Activated CD4-positive, alpha-beta memory T cell treated with anti-CD3 and anti-CD28 coated beads, Interleukin-2, amount 10 ng/mL, durations not matched to agents 7 days and 5 days (primary cell): ENCODE measurements at places on chromosomes 3 and 15. TPM values are rescaled to one million over a fixed set of nuclear protein-coding genes. Genes with fewer than 3 reads are reported as not detected.
A peak's percentile ranks its signal among the peaks of the same experiment; 100 is the strongest.

Gene PPM1M
- total RNA-seq, result 124 TPM

Gene CD200
- 9.2 TPM for total RNA-seq

Gene AADACL2
- not detected for total RNA-seq

Gene ANKDD1A
- 14.2 TPM for total RNA-seq

Gene GOLGA8R
- 4.2 TPM for total RNA-seq

Gene SLC2A2
- not detected for total RNA-seq

Gene ZPLD1
- not detected for total RNA-seq

Gene CHAC1
- 22.0 TPM for total RNA-seq

Gene KBTBD13
- not detected for total RNA-seq

Gene LARP6
- total RNA-seq, result not detected

Gene IL12A
- 1.4 TPM for total RNA-seq

- no peak for DNase-seq
These were observed 562.6 kb downstream of the ZNF385D start for GRCh38 chr3:21188459-21188858.

- no peak for DNase-seq
These were observed 61.8 kb downstream of the RUBCN start for GRCh38 chr3:197674741-197675562.

- no peak for DNase-seq
These were observed 20.3 kb upstream of the ABTB1 start for GRCh38 chr3:127652246-127652995.

DNA sequence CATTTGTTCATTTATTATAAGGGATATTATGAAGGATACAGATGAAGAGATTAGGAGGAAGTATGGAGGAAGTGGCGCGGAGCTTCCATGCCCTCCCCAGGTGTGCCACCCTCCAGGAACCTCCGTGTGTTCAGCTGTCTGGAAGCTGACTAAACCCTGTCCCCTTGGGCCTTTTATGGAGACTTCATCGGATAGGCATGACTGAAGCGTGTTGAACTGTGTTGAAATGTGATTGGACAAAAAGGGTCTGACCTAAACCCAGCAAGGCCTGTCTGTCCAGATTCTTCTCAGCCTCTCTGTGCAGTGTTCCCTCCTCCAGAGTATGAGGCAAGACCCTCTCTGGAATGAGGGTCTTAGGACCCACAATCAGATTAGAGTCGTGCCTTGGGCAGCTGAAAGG lies 31.7 kb downstream of the HACD3 start:
- no peak for DNase-seq

DNA sequence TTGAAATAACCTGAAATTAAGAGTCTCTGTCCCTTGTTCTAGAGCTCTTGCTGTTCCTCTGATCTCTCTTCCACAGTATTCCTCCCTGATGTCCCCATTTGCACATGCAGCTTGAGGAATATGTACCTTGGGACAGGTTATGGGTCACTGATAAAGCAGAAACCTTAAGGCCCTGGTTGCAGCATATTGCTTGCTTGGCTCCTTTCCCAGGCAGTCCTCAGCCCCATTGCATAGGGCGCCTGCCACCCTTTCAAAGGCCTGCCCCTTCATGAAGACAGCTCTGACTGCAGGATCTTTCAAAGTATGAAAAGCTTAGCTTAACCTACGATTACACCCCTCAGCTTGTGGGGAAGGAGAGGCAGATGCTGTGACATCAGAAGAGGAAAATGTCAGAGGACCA lies 51.6 kb downstream of the WDR76 start:
- DNase-seq, result no peak

GRCh38 chr3:113151461-113152031 lies 59.8 kb upstream of the BOC start:
- no peak for DNase-seq

DNA sequence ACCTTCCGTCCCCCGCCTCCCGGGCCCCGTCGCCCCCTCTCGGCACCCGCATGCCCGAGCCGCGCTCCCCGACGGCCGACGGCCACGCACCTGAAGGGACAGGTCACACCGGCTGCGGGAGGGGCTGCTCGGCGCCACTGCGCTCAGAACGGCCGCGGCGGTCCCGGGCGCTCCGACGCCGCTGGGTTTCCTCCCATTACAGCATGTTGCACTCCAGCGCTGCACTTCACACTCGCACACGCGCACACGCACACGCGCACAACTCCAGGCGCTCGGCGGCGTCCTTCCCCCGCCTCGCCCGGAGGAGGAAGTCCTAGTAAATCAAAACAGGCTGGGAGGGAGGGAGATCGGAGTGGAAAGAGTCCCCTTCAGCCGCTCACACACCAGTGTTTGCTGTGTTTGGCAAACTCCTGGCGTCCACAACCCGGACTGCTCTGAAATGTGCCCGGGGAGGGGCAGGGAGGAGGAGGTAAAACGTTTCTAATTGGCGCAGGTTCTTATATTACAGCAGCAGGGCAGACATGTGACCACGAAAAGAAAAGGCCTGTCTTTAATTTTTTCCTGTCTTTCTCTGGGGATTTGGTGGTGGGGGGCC lies 76.7 kb upstream of the VGLL4 start:
- peak; percentile 57 for DNase-seq

DNA sequence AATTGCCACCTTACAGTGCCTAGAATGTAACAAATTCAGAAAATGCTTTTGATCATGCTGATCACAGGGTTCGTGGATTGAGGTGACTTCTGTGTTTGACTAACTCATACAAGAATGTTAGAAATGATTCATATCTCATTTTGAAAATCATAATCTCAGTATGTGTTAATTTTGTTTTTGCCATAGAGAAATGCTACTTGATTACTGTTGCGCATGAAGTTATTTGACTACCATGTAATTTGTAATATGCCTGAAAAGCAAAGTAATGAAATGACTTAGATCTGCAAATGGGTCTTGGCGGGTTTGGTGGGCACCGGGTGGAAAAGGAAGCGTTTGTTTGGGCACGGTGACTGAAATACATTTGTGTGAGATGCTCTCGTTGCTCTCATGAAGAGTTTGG lies 173.6 kb upstream of the BHLHE40 start:
- peak; percentile 49 for DNase-seq

- no peak for DNase-seq
These were observed 311.4 kb downstream of the UNC13C start for GRCh38 chr15:54289590-54290136.

GRCh38 chr15:39959411-39959810 lies 25.5 kb downstream of the EIF2AK4 start:
- no peak for DNase-seq

GRCh38 chr3:121800906-121801305 lies 34.0 kb downstream of the IQCB1 start:
- DNase-seq, result no peak

- DNase-seq, result no peak
These were observed 11.8 kb downstream of the GOLIM4 start for GRCh38 chr3:168083906-168084305.

DNA sequence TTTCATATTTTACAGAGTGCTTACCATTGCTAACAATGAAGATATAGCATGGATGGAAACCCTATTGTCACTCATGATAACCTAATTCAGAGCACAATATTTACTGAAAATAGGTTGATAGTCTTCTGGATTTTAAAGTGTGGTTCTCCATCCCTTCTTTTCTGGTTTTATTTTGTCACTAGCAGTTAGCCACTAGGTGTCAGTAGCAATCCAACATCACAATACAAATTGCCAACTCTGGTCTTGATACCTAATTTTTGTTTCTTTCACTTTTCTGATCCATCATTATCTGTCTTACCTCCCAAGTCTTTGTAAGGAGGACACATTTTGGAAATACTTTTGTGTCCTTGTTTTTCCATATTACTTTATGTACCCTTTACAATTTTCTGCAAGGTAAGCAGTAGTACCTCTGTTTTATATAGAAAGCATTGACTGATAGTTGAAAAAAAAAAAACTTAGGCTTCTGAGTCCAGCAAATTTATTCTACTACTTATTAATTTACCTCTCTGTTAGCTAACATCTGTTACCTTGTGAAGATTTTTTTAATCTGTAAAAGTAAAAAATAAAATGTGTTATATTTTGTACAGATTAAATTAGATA lies 28.3 kb upstream of the CRYBG3 start:
- no peak for DNase-seq

DNA sequence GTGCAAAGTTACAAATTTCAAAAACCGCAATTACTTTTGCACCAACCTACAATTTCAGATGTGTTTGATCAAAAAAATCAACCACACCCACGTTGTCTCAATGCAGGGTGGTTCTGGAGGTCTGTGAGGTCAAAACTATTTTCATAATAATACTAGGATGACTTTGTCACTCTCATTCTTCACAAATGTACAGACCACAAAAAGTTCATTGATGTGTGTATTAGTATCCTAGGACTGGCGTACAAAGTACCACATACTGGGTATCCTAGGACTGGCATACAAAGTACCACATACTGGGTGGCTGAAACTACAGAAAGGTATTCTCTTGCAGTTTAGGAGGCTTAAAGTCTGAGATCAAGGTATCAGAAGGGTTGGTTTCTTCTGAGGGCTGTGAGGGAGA lies 13.0 kb downstream of the SUCLG2 start:
- no peak for DNase-seq

DNA sequence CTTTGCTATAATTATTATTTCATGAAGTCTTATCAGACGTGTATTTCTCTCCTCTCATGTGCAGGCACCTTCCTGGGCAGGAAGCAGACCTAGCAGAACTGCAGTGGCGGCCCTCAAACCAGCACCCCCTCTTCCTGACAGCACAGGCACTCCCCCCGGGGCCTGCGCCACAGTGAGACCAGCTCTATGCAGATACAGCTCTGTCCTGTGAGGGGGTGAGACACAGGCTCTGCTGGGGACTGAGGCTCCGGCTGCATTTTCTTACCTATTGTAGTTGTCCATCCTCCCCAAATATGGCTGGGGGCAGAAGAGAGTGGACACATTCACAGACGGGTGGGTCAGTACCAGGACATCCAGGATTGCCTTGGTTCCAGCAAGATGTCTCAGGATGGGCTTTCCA lies 5.0 kb downstream of the CISH start:
- peak; percentile 59 for DNase-seq

GRCh38 chr3:71784914-71785531 lies at the start of gene PROK2:
Gene PROK2, minus strand, starts transcription at chr3:71785148. Its CDS starts 96 bp downstream, at chr3:71785052.
- peak; percentile 50 for DNase-seq

GRCh38 chr3:109028753-109029152 lies 75.1 kb upstream of the GUCA1C start:
- no peak for DNase-seq

DNA sequence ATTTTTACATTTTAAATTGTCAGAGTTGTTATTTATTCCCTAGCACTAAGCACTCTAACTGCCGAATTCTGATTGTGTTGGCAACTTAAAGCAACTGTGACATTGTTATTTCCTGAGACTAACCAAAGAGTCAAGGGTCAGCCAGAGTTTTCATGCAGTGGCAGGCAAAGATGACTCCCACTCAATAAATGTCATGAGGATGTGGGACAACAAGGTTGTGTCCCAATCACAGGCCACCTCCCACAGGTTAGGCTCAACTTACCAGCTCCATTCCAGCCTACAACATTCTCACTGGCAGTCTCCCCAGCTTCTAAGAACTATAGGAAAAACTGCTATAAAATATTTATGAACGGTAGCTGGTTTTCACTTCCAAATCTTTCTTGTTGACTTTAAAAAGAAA lies 80.1 kb downstream of the RSL24D1 start:
- no peak for DNase-seq

DNA sequence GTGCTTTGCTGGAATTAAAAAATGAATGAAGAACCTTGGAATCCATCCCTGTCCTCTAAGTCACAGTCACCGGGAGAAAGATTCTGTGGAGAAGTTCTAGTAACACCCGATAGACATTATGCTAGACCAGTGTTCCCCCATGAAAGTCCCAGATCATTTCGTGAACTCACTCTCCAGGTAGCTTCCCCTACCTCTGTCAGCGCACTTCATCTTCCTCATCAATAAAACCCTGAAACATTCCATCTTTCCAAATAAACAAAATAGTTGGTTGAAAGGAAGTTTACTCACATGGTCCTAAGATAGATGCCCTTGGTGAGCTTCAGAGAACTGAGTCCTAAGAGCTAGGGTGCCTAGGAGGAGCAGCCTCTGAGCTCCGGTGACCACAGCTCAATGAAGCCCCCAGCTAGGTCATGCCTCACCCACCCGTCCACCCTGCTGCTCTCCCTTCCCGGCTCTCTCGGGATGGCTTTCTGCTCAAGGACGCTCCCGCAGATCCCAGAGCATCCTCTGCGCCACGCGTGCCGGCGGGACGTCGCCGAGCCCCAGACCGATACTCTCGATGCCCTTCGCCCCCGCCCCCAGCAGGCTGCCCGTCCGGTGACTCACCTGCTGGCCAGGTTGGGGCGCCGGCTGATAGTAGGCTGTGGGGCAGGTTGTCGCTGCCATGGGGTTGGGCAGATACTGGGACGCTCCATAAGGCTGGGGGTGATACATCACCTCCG lies 776 bp downstream of the VGLL3 start:
- no peak for DNase-seq

- no peak for DNase-seq
These were observed 24.8 kb downstream of the CCR1 start for GRCh38 chr3:46183330-46183729.
